Activated CD4-positive, alpha-beta T cell treated with anti-CD3 and anti-CD28 coated beads, Interleukin-2, Interleukin-4, amounts not matched to agents 100 ng/mL and 50 ng/mL, durations not matched to agents 16 hours and 8 hours (primary cell): ENCODE measurements at places on chromosomes 7 and 10.

GRCh38 chr7:79386688-79387422, 66.6 kb downstream of the MAGI2 start:
- no peak for DNase-seq

- no peak for DNase-seq
These were observed 460.6 kb downstream of the DNAJB6 start for GRCh38 chr7:157797361-157797760.

GRCh38 chr10:63666836-63667383, 145.7 kb downstream of the REEP3 start:
- peak; percentile 22 for DNase-seq

GRCh38 chr7:93228302-93228701, 2.0 kb upstream of the HEPACAM2 start:
- peak; percentile 73 for DNase-seq

- DNase-seq = no peak
These were observed 34.6 kb downstream of the BAZ1B start for GRCh38 chr7:73487486-73487885.

- DNase-seq = no peak
These were observed 170.3 kb downstream of the NEURL1 start for GRCh38 chr10:103663802-103664201.

DNA sequence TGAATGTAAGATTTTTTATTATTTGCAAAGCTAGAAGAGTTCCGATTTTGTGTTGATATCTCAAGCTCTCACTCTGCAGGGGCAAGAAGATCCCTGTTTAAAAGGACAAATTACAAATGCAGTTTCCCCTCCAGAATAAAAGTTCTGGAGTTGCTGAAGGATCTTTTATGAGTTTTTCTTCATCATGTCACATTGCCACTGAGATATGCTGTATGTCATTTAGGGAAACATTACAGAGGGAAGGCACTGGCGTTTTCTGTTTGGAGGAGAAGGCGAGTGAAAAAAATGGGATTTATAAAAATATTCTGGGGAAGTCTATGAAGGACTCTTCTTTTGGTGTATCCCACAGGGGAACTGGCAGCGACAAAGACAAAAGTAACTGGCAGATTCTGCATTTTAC, 57.4 kb downstream of the POU6F2 start:
- no peak for DNase-seq

GRCh38 chr10:22314852-22315251, 1.3 kb upstream of the COMMD3 start:
- DNase-seq = peak; percentile 53

GRCh38 chr7:131235489-131236317, 92.0 kb upstream of the MKLN1 start:
- DNase-seq = peak; percentile 88

- peak; percentile 19 for DNase-seq
These were observed 295.2 kb downstream of the CAMK1D start for GRCh38 chr10:12644380-12645144.

DNA sequence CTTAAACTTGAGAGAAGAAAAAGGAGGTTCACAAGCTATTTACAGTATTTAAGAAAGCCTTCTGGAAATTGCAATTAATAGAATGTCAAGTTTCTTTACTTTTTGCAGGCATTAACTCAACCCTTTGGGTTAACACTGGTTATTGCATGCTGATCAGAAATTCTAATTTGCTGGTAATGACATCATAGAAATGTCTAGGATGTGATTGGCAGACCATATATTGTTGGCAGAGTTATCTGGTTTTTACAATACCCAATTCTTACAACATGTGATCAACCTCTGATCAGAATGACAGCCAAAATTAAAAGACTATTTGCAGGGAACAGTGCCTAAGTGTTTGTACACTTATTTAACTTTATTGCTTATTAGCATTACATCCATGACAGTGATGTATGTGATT, 1.6 kb upstream of the CASD1 start:
- no peak for DNase-seq

GRCh38 chr7:150876817-150877526, 24.7 kb downstream of the AOC1 start:
- DNase-seq = peak; percentile 32

GRCh38 chr7:12211711-12212485, 804 bp downstream of the TMEM106B start:
- no peak for DNase-seq

GRCh38 chr10:89808842-89809241, 107.5 kb downstream of the KIF20B start:
- peak; percentile 14 for DNase-seq

GRCh38 chr10:44674536-44675386, 236.4 kb upstream of the TMEM72 start:
- DNase-seq = no peak

DNA sequence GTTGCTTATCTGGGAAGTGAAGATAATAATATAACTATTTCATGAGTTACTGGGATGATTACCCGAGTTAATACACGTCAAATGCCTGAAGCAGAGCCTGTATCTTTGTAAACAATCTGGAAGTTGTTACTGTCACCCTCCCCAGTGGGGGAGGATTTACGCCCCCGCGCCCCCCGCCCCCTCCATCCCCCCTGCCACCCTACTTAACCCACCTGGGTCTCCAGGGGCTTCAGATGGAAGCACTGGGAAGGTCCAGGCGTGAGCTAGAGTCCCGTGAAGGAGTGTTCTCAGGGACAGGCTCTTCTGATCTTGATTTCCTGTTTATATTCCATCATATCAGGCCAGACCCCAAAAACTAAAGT, 691 bp upstream of the PPA1 start:
- DNase-seq = no peak

- DNase-seq = no peak
These were observed 49.9 kb upstream of the CUX1 start for GRCh38 chr7:101767544-101767943.

DNA sequence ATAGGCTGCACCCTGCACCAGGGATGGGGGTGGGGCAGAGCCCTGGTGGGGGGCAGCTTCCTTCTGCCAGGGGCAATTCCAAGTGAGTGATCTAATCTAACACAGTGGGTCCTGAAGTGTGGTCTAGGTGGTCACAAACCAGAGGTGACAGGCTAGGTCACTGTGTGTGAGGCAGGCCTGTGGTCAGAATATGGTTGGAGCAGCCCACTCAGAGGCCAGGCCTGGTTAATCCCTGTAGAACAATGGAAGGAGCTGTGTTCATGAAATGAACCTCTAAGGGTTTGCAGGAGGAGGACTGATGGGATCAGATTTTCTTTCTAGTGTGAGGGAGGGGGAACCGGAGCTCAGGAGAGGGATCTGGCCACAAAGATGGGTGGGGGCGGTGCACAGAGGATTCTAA, 10.0 kb upstream of the TSPAN14 start:
- no peak for DNase-seq

- no peak for DNase-seq
These were observed 49.5 kb downstream of the SMURF1 start for GRCh38 chr7:99094401-99094800.

DNA sequence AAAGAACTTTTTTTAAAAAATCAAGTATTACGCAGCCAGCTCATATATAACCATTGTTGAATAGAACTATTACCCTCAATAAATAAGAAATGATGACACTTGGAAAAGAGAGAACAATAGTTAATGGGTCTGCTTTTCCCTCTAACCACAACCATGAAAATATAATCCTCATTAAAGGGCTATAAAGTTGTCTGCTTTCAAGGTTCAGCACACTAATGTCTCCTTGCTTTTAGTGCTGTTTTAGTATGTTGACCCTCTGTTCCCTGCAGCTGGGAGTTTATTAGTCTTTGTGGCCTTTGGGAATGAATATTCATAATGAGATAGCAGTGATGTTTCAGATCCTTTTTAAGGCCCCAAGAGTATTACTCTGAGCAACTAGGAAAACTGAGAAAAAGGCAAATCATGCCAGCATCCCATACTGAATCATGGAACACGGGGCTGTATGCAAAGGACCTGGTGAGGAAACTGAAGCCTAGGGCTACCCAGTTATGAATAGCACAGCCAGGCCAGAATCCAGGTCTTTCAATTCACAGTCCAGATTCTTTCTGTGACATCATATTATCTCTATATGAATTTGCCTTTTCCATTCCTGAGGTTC, 332.0 kb upstream of the LRGUK start:
- DNase-seq = no peak

GRCh38 chr7:40551685-40552576, 417.1 kb downstream of the SUGCT start:
- DNase-seq = peak; percentile 2

GRCh38 chr7:749140-749551, 22.1 kb upstream of the PRKAR1B start:
- DNase-seq = no peak

DNA sequence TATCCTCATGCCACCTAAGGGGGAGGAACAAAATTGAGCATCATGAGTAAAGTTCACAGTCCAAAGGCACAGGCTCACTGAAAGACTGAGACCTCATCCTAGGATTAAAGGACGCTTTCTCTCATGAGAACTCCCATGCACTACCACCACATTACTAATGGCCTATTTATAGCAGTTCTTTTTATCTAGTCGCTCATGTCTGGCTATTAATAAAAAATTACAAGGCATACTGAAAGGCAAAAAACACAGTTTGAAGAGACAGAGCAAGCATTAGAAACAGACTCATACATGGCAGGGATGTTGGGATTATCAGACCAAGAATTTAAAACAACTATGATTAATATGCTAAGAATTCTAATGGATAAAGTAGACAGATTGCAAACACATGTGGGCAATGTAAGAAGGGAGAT, 46.0 kb upstream of the CDK13 start:
- DNase-seq = no peak

GRCh38 chr10:687583-688311, 1.7 kb downstream of the DIP2C start:
- DNase-seq = no peak

DNA sequence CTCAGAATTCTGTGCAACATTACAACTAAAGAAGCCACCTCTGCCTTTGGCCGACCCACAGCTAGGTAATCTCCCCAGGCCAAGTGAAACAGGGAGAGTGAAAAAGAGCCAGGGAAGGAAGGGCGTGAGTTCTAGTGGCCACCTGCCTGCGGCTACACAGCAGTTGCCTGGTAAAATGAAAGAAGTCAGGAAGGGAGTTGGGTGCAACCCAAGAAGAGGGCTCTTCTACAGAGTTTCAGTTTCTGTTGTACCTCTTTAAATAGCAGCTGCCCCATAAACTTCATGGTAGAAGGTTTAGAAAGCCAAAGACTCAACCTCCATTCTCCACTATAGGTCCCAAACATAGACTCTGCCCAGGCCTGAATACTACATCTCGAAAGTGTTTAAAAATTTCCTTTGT, 76.2 kb upstream of the TMEM168 start:
- DNase-seq = no peak

- no peak for DNase-seq
These were observed 65.3 kb downstream of the CUZD1 start for GRCh38 chr10:122780391-122780790.

DNA sequence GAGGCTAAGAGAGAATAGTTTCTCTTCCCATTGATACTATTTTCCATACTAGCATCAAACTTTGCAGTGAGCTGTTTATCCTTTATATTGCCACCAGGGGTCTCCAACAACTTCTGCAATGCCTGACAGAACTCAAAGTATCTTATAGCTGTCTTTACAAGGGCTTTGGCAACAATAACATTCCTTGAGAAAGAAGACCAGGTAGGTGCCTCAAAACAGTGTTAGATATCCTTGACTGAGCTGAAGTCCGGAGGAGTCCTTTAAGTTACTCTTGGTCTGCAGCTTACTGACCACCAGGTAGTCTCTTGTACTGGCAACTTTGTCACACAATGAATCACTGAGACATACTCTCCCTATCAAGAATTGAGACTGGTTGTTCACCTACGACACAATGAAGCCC, 30.0 kb upstream of the TES start:
- DNase-seq = peak; percentile 48
